ENCODE measurements at places on chromosomes 13 and 19.
A peak's percentile ranks its signal among the peaks of the same experiment; 100 is the strongest.

DNA sequence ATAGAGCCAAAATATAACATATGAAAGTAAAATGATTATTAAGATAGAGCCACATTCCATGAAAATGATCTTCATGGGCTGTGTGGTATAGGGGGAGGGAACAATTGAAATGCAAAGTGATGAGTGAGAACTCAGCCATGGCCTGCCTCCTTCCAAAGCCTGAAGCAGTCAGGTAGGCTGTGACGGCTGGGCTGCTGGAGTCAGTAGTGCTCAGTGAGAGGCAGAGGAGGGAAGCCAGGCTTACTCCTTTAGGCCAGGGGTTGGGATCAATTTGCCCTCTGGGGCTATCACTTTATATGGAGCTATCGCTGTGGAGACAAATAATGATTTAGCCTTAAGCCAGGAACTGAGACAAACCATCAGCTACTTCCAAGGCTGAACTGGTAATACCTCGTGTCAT is 654.9 kb downstream of the FGF9 start:
- no peak for DNase-seq

- no peak for DNase-seq
Observed at GRCh38 chr13:32491028-32491427, 47.6 kb downstream of the N4BP2L2 start.

GRCh38 chr13:38872693-38873092 is 117.9 kb downstream of the STOML3 start:
- peak; percentile 14 for DNase-seq

DNA sequence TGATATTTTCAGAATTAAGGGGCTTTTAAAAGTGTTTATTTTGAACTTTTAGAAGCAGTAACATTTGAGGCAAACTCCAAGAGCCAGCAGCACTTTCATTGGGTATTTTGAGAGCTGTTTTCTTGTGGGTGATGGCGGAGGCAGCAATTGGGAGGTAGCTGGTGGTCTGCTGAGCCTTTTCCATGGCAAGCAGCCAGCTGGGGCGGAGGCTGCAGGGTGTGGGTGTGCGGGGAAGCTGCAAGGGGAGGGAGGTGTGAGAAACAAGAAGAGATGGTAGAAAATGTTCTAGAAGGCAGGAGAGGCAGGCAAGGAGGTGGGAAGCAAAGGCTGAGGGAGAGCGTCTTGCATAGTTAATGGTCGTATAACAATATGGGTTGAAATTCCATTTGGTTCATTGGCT is 223.4 kb upstream of the HTR2A start:
- no peak for DNase-seq

GRCh38 chr13:22074403-22074802 is 403.5 kb downstream of the FGF9 start:
- no peak for DNase-seq

GRCh38 chr19:8840708-8841107 is 8.5 kb downstream of the MBD3L1 start:
- DNase-seq, result no peak

- no peak for DNase-seq
Observed at GRCh38 chr13:51457086-51457815, 4.4 kb upstream of the INTS6 start.

DNA sequence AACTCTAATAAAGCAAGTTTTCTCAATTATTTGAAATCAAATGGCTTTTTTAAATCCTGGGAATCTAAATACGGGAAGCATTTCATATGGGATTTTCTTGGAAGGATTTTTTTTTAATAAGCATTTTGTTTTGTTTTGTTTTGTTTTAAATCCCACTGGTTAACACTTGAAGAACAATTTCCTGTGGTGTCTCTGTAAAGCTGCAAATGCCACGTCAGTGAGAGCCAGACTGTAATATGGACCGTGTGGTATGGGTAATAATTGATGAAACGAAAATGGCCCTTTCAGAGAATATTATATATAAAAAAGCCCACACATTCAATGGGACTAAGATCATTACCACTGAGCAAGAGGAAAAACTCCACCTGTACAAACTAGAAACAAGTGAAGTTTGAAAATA is 33.9 kb upstream of the MIR17HG start:
- no peak for DNase-seq

- DNase-seq, result no peak
Observed at GRCh38 chr19:5372572-5373200, 32.1 kb upstream of the PTPRS start.

GRCh38 chr13:112997188-112998130 is 28.4 kb downstream of the MCF2L start:
- DNase-seq, result no peak

GRCh38 chr13:21837841-21838551 is 167.1 kb downstream of the FGF9 start:
- DNase-seq, result peak; percentile 64

DNA sequence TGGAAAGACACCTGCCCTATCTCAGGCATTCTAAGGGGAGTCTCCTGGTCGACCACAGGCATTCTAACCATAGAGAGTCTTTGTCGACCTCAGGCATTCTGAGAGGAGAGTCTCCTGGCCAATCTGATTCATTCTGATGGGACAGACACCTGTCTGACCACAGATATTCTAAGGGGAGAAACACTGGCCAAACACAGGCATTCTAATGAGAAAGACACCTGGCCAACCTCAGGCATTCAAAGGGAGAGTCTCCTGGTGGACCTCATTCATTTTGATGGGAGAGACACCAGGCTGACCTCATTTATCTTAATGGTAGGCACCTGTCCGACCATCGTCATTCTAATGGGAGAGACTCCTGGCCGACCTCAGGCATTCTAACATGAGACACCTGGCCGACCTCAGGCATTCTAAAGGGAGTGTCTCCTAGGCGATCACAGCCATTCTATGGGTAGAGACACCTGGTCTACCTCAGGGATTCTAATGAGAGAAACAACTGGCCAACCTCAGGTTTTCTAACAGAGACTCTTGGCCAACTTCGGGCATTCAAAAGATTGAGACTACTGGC is 1351.5 kb downstream of the UQCRFS1 start:
- DNase-seq, result no peak

- DNase-seq, result no peak
Observed at GRCh38 chr19:58354478-58355030, 1.3 kb upstream of the A1BG start.

DNA sequence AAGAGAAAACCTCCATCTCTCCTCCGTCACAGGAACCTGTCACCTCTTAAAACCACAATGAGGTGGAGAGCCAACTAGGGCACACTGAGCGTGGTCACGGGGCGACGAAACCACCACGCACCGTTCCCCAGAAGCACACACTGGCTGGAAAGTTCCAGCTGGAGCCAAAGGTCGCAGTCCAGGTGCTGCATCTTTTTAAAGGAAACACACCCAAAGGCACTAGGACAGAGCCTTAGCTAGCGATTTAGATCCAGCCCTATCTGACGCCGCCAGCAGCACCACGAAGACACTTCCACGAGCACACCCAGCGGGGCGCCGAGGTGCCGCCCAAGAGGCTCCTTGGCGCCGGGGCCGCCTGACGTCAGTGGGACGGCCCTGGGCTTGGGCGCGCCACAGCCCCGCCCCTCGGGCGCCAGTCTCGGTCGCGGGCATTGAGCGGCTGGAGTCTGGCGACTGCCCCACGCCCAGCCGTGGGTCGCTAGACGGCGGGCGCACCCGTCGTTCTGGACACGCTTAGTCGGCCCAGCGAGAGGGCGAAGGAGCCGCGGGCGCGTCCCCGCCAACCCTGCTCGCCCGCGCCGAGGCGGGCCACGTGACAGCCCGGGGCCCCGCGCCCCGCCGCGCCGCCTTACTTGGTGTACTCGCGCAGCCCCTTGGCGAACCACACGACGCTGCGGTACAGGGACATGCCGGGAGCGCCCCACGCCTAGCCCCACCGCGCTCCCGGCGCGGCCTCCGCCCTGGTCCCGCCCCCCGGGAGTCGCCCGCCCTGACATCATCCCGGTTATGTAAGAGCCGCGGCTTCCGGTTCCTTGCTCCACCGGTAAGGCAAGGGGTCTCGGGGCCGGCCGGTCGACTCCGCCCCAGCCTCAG is at the start of gene DHRS12:
Gene DHRS12, minus strand, starts transcription at position 742 of the 873 bp plus-strand sequence. CDS start 4,504 bp downstream, outside the sequence.
- DNase-seq, result peak; percentile 87

GRCh38 chr19:3282155-3282554 is 57.7 kb downstream of the CELF5 start:
- DNase-seq, result no peak
